ENCODE measurements at places on chromosomes 7 and 10.

DNA sequence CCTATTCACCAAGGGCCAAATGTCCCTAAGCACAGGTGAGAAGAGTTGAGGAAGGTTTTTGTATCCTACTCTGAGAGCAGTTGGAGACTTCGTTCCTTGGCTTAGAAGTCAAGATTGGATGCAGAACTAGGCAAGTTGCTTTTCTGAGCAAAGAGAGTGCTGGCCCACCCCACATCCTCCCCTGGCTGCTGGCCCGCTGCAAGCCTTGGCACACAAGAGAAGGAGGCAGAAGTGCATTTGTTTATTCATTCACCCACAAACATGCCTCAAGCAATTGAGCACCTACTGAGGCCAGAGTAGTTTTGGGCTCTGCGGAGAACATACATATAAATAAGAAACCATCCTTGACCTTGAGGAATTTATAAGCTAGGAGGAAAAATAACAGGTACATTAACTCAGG is 318.9 kb downstream of the KCNMA1 start:
- no peak for DNase-seq

- DNase-seq = no peak
Measured at GRCh38 chr7:155309021-155309338, 11.3 kb downstream of the INSIG1 start.

DNA sequence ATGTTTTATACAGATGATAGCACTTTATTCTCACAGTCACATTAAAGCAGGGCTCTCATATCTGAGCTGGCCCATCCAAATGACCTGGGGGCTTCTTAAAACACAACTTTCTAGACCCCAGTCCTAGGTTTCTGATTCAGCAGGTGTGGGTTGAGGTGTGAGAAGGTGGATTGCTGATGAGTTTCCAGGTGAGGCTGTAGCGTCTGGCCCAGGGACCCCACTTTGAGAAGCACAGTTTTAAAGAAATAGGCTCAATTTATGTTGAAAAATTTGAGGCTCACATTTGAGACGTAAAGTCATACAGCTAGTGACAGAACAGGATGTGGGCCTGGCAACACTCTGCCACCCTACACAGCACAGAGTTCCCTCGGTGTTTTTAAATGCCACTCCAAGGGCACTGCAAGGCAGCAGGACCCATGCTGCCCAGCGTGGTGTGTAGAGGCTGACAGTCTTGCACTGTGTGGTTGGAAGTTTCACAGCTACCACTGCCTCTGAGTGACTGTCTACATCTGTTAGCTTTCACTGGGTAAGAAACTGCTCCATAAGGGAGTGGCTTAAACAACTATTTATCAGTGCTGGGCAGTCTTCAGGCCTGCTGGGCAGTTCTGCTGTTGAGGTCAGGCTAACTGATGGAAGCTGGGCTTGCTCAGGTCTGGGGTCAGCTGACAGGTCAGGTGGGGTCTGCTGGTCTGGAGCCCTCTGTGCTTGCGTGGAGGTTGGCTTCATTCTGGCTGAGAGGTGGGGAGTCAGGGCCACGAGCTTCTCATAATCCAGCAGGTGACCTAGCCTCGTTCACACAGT is 319.7 kb downstream of the CXCL12 start:
- DNase-seq = no peak

GRCh38 chr7:110522761-110523200 is 568.1 kb upstream of the LRRN3 start:
- no peak for DNase-seq

Data from stimulated activated CD8-positive, alpha-beta memory T cell treated with anti-CD3 and anti-CD28 coated beads, Interleukin-7, amount 100 ng/mL, for 1 hour (primary cell).